Foreskin fibroblast (primary cell): ENCODE measurements at places on chromosomes 5 and 9.

DNA sequence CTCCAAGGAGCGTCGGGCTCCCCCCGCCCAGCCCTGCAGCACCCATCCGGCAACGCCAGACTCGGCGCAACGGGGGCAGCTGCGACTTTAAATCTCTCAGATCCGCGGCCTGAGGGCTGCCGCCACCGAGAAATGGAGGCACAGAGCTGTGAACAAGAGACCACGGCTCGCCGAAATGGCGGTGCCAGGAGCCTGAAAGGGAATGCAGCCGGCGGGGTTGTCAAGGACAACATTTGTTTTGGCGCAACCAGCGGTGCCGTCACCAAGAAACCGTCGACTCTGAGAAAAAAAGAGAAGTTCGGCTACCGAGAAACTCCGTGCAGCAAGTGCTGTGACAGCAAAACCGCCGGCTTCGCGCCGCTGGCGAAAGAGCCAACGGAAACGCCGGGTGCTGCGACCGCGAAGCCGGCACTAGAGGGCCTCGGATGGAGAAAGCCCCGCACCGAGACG is 2.1 kb upstream of the ANXA2R start:
- DNase-seq = no peak

DNA sequence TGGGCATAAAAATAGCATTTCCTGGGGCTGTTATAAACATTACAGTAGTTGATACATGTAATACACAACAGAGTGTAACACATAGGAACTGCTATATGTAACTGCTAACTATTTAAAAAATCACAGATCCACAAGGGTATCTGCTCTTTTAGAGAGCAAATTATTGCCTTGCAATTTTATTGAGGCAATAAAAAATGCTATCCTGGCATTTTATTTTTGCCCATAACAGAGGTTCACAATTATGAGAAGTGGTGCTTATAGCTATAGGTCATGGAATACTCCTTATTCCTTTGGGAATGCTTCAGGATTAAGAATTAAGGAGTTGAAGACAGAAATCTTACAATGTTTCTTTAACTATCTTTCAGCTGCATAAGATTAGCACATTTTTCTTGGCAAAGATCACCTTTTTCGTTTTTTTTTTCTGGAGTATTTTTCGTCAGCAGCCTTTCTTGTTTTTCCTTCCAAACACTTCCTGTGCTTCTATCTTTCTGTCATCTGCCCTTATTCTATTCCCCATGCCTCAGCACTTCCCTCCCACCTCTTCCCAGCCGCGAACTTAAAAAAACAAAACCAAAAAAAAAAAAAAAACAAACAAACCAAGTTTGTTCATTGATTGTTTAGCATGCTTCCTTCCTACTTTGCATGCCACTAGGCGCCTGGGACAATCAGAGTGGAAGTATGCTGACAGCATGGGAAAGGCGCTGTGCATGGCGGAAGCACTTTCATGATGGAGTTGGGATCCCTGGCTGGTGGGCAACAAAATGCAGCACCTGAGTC is 264.2 kb downstream of the MAST4 start:
- DNase-seq = peak; percentile 40

DNA sequence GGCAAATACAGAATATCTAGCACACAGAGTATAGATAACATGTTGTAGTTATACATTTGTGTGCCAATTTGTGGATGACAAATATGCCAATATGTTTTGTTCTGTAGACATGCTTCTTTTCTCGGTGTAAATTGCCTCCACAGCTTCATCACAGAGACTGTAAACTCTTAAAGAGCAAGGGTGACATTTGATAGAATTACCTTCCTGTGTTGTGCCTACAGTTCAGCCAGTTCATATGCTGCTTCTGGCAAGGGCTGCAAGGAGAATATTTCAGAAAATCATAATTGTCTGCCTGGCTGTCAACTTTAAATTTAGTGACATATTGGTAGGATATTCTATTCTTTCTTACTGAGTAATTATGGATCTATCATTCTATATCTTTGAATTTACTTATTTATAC is 155.1 kb downstream of the MAT2B start:
- no peak for DNase-seq

DNA sequence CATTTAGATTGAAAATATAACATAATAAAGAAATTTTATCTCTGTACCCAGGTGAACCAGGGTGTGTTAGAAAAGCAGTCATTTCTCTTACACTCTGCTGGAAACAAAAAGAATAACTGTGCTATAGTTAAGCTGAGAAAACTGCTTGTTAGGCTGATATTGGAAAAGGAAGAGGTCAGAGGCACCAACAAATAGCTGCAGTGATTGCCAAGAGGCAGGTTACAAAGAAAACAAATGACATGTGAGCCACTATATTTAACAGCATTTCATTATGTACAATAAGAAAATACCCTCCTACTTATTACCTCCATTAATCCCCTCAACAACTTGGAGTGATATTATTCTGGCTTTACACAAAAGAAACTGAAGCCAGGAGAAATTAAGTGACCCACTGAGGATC is 607.9 kb upstream of the TLE4 start:
- DNase-seq = no peak

GRCh38 chr5:120507800-120508463 is 43.8 kb downstream of the PRR16 start:
- no peak for DNase-seq

DNA sequence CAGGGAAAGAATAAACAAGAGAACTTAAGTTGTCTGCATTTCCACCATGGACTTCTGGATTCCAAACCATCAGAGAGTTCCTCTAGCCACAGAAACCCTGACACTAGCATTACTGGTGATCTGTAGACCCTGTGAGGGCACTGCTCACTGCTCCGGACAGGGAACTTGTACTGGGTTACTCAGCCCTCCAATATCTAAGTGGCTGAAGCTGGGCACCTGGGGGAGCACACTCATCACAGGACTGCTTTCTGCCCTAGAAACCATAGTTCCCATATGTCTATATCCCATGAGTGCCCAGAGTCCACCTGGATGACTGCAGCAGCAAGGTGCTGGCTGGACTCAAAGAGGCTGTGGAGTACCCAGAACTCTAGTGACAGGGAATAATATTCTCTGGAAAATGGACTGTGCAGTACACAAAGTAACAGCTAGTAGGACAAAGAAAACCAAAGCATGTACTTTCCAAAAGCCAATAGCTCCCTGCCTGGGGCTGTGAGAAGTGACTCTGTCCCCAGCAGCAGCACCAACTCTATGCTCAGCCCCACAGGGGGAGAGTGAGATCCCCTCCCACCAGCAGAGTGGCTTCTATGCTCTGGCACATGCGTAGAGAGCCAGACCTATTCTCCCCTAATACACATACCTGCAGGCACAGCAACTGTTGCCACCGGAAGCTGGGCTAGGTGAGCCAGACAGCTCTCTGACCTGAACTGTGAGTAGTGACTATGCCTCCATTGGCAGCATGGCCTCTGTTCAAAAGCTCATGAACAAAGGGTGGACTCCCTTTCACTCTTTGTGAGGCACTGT is 472.9 kb upstream of the FTMT start:
- DNase-seq = no peak

- no peak for DNase-seq
Observed at GRCh38 chr9:75002422-75003023, 25.6 kb downstream of the CARNMT1 start.

DNA sequence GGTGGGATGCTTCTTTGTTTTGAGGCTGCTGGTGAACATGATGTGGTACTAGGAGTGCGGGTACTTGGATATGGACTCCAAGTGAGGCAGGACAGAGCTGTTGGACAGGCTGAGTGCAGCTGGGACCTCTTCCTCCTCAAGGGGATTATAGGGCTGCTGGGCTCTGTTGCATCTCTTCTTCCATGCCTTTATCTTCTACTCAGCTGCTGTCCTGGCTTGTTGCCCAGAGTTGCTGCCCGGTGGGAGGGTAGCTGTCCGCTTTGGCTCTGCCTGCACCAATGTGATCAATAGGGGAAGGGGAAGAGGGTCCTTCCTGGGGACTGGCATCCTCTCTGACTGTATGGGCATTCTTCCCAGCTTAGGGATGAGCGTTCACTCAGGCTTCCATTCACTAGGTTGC is 1217.9 kb upstream of the ACO1 start:
- no peak for DNase-seq

GRCh38 chr9:84393266-84393950 is 52.9 kb upstream of the SLC28A3 start:
- DNase-seq = no peak

GRCh38 chr5:135974021-135974600 is 19.3 kb upstream of the LECT2 start:
- no peak for DNase-seq

DNA sequence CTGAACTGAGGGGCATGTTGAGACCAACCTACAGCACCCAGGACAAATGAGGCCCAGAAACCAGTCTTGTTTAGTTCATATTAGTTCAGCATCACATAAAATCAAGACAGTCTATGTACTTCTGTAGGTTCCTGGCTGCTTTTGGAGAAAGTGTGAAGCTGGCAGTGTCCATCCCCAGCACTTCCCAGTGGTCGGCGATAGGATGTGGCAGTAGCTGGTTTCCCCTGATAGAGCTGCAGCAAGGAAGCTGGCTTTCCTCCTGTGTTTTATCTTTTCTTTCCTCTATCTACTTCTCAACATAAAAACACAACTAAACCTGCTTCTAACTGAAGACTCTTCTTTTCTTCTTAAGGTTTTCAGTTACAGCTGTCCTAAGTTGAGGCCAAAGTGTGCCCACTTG is 43.0 kb upstream of the SLC46A2 start:
- DNase-seq = no peak

- no peak for DNase-seq
Observed at GRCh38 chr9:114837923-114838322, 32.1 kb upstream of the TNFSF15 start.

DNA sequence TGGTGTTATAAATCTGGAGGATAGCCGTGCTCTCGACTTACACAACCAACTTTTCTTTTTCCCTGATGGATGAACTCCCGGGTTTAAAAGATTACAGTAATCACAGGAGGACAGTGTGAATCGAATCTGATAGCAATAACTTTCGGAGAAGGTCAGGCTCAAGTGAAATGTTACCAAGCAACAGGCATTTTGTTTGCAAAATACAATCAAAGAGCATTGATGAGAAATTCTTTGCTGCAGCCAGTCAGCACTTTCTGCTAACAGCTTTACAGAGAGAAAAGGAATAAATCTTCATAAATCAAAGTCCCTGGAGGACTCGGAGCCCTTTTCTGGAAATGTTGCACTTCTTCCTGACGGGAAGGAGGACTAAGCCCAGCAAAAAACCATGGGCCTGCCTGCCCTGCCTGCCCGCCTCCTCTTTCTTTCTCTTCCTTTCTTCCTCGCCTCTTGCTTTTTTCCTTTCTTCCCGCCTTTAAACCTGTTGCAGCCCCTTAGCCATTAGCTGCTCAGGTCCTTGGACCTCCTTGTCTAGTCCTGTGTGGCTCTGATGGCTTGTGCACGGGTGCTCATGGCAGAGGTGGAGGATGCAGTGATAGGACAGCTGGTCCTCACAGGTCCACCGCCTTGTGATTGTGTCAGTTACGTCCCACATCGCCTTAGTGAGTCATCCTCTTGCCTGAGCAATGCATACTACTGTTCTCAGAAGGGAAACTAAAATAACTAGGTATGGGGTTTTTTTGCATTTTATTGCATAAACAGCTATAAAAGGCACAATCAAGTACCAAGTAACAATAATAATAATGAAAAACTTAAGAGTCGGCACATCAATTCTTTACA is 6.2 kb downstream of the DMRT3 start:
- no peak for DNase-seq

DNA sequence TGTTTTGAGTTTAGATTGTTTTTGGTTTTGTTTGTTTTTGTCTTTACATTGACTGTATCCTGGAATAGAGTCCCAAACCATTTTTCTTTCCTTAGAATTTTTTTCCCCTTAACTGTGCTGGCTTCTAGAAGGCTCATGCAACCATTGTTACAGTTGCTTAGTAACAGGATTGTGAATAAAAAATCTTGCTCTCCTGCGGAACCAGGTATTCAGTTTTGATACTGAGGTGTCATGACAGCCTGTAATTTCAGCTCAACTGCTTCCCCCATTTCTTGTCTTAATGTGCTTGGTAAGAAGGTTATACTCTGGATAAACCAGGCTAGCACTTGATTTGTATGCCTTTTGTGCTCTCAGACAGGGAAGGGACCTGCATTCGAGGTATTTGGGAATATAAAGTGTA is 42.1 kb downstream of the FOCAD start:
- no peak for DNase-seq

GRCh38 chr5:86979811-86980411 is 287.8 kb upstream of the RASA1 start:
- peak; percentile 73 for DNase-seq

DNA sequence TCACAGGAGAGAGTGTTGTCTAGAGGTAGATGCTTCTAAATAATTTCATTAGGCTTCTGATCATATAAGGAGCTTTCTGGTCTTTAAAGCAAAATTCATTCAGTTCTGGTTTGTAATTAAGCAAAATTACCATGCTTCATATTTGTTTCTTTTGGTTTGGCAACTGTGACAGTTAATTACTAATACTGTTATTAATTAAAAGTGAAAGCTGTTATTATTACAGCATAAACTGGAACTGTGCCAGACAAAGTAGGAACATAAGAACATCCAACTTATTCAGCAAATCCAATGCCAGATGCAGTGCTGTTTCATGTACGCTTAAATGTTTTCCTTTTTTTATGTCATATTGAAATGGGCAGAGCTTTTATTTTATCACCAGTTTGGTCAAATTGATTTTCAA is 70.4 kb upstream of the DAB2 start:
- DNase-seq = no peak

- DNase-seq = no peak
Observed at GRCh38 chr9:107982001-107982400, 492.4 kb upstream of the KLF4 start.

- no peak for DNase-seq
Observed at GRCh38 chr5:14003513-14003912, 59.0 kb upstream of the DNAH5 start.

DNA sequence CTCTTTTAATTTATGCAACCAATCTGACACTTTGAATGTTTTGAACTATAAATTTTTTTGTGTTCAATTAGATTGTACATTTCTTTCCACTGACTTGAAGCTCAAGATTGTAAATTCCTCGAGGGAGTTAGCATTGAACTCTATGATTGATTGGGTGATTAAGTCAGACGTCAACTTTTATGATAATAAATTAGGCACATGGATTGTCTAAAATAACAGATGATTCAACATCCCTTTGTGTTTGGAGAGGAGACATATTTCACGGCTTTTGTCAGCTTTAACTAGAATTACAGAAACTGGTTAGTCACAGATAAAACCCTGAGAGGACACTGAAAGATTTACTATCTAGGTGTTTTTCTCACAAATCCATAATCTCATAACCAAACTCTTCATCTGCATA is 32.7 kb upstream of the TXNDC8 start:
- peak; percentile 26 for DNase-seq

DNA sequence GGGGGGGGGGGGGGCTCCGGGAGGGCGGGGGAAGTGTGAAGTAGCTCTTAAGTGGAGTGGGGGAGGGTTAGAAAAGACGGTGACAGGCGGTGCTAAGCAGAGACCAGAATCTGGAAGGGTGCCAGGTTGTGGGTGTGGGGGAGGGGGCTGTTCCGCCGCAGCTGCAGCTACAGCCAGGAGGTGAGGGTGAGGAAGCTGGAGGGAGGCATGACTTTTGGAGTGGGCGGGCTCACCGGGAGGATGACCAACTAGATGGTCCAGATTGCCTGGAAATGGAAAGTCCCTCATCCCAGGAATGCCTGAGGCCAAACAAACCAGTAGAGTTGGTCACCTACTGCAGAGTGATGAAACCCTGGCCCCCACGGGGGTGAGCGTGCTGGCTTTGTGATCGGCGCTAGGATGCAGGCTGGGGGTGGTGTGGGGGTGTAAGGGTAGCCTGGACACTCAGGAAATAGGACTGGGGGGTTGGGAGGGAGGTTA is 158.1 kb upstream of the SHB start:
- DNase-seq = peak; percentile 45

GRCh38 chr5:148391422-148391821 is 7.7 kb downstream of the FBXO38 start:
- no peak for DNase-seq

- no peak for DNase-seq
Observed at GRCh38 chr9:122923947-122924346, 7.4 kb downstream of the ZBTB26 start.
